ENCODE measurements at places on chromosomes 2 and 18.
A peak's percentile ranks its signal among the peaks of the same experiment; 100 is the strongest.

DNA sequence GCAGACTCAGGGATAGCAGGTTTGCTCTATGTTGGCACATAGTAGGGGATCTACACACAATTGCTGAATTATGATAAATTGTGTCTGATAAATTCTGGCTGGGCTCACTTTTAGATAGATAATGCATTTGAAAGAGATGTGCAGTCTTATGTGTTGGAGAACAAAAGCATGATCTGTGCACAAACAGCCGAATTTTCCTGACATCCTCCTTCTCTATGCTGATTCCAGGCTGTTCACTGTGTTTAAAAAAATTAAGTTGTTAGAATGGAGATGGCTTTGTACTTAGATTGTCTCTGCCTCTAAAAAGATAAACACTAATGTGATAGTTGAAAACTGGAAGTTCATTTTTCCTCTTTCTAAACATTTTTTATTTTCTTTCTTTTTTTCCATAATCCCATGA lies 2.1 kb downstream of the CERS6 start:
- no peak for DNase-seq

- DNase-seq, result peak; percentile 59
Measured at GRCh38 chr18:11040823-11041656, 108.3 kb downstream of the PIEZO2 start.

DNA sequence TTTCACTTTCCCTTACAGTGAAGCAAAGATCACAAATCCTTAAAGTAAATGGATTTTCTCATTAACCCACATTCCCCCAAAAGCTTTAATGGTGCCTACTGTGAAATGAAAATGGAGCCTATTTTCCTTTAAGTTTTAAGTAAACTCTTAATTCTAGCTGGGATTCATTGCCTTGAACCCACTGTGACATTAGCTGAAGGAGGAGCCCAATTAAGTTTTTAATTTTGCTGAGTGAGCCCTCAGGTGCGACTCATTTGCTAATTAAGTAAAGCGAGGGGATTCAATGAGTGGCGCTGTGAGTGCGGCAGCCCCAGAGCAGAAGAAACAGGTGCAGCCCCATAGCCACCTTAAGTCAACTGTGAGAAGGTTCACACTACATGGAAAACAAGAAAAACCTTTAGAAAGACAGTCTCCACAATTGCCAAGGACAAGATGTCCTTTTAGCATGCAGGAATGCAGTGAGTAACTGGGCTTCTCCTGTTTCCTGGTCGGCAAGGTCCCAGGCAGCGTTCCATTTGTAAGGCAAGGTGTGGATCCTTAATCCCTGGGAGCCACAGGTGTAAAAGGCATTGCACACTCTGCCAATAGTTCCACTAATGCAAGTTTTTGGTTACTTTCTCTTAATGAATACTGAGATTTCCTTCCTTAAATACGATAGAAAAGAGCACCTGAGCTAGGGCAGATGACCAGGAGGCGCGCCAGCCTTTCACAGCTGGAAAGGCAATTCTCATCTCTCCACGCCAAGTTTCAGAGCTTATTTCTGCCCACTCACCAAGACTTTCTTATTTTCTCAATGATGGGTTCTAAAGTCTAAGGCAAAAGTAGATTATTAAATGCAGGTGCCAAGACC lies 87.7 kb downstream of the TMEM18 start:
- no peak for DNase-seq

DNA sequence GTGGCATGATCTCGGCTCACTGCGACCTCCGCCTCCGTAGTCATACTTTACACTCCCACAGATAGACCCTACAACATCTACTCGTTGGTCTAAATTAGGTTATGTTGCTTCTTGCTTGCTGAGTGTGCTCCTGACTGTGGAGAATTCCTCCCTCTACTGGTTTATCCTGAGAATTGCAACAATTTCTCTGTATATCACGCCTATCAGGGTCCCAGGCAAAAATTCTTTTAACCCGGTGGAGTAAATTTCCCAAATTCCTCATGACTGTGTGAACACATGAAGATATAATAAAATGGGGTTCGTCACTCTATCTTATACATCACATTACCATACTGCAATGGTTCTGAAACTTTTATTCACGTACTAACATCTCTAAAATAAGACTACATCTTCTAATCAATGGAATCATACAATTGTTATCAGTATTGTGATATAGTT lies 156.7 kb downstream of the EVA1A start:
- DNase-seq, result peak; percentile 41

DNA sequence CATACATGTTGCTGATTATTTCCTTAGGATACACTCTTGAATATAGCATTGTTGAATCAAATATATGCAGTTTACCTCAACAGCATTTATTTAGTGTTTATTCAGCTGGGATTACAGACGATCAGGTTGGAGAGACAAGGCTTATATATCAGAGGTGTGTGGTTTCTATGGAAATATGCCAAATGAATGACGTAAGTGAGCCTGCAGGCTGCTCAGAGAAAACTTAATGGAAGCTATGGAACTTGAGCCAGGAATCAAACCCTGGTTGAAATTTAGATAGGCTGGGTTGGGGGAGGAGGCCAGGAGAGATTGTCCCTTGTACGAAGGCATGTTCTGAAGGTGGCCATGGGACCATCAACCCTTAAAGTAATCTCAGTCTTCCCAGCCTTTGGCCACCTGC lies 79.5 kb downstream of the INPP4A start:
- DNase-seq, result no peak

- no peak for DNase-seq
Measured at GRCh38 chr2:16525265-16525887, 140.3 kb downstream of the CYRIA start.

DNA sequence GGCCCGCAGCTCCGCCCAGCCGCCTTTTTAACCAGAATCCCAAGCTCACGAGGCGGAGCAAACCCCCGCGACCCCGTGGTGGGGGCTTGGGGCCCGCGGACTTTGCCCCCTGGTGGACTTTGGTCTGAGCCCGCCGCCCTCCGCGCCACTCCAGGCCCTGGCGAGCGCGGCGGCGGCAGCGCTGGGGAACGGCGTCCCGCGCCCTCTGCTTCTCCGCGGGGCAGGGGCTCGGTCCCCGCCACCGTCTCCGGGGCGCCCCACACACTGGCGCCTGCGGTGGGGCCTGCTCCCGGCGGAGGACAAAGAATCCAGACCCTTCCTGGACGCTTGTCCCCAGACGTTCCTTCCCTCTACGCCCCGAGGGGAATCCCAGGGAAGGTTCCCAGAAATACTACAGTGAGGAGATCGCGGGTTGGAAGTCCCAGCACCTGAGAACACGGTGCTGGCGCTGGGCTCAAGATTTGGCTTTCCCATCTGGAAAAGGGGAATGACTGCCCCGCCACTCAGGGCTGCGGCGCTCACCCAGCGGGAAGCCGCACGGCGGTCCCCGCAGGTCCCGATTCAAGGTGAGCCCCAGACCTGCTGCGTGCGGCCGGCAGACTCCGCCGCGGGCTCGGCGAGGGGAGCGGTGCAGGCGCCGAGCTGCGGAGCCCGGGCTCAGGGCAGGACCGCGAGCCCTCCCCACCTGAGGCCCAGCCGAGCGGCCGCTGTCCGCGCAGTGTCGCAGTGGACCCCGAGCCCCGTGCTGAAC lies at the start of gene HAAO:
Gene HAAO (minus strand): TSS at position 1 of the 751 bp plus-strand sequence. CDS start 47 bp downstream, outside the sequence.
- no peak for DNase-seq

GRCh38 chr2:61759005-61759404 lies 94.9 kb downstream of the FAM161A start:
- DNase-seq, result no peak

- DNase-seq, result peak; percentile 3
Measured at GRCh38 chr2:138086576-138086975, 122.3 kb downstream of the HNMT start.

GRCh38 chr2:60497500-60497899 lies 56.0 kb downstream of the BCL11A start:
- DNase-seq, result no peak

GRCh38 chr2:215607766-215608165 lies 171.9 kb upstream of the FN1 start:
- no peak for DNase-seq

GRCh38 chr18:45102126-45102525 lies 421.4 kb downstream of the SETBP1 start:
- DNase-seq, result no peak

- DNase-seq, result peak; percentile 3
Measured at GRCh38 chr2:160290598-160290997, 90.5 kb upstream of the ITGB6 start.

DNA sequence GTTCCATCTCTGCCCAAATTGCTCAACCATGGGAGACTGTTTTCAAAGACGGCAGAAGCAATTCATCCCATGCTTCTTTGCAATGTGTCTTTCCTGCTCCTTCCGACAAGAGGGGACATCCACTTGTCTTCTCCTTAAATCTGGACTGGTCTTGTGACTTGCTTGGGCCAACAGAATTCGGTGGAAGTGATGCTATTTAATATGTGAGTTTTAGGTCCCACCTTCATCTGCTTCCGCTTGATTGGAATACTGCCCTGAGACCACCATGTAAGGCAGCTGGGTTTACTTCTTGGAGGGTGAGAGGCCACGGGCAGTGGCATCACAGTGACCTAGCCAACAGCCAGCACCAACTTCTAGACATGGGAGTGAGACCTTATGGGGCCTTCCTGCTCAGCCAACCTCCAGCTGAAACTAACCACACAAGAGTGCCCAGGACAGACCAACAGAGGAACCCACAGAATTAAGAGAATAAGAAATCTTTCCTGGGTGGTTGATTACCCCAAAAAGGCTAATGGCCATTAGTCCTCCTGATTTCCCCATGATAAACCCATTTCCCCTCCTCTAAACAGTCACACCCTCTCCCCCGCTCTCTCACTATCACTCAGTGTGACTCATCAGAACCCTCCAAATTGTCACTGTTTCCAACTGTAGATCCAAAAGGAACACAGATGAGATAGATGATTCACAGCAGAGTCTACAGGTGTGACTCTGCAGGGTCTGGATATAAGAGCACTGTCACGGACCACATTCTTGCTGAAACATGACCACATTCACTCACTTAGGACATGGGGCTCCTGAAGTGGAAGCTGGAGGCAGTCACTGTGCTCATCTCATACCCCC lies 16.2 kb upstream of the RHOB start:
- no peak for DNase-seq

DNA sequence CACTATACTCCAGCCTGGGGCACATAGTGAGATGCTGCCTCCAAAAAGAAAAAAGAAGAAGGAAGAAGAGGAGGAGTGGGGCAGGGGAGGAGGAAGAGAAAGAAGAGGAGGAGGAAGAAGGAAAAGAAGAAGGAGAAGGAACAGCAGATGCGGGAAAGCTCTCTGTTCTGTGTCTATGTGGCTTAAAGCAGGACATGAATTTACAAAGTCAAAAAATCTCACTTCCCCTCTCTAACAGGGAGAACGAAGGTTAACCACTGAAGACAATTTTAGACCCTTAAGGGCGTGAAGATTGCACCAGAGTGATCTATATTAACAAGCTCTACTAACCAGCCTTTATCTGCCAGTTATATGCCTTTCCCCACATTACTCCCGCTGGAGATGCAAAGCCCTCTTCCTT lies 258.9 kb downstream of the METTL4 start:
- DNase-seq, result no peak

- DNase-seq, result no peak
Measured at GRCh38 chr2:24420373-24420772, 60.0 kb upstream of the ITSN2 start.

GRCh38 chr2:230267059-230267458 lies 41.5 kb downstream of the SP140 start:
- DNase-seq, result no peak

- no peak for DNase-seq
Measured at GRCh38 chr2:58968885-58969284, 727.8 kb upstream of the FANCL start.

DNA sequence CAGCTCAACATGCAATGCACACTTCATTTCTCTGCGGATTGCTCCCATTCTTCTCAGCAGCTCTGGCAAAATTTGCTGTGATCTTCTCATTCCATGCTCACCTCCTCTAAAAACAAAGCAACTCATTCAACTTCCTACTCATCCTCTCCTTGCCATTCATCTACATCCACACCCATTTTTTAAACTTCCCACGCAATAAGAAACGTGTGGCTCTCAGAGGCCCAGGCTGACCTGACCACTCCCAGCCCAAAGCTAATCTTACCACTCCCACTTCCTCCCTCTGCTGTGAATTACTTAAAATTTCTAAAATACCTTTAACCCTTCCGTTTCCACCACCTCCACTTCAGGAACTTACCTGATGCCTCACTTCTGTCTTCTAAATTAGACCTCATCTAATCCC lies 15.2 kb downstream of the ABCB11 start:
- DNase-seq, result no peak

DNA sequence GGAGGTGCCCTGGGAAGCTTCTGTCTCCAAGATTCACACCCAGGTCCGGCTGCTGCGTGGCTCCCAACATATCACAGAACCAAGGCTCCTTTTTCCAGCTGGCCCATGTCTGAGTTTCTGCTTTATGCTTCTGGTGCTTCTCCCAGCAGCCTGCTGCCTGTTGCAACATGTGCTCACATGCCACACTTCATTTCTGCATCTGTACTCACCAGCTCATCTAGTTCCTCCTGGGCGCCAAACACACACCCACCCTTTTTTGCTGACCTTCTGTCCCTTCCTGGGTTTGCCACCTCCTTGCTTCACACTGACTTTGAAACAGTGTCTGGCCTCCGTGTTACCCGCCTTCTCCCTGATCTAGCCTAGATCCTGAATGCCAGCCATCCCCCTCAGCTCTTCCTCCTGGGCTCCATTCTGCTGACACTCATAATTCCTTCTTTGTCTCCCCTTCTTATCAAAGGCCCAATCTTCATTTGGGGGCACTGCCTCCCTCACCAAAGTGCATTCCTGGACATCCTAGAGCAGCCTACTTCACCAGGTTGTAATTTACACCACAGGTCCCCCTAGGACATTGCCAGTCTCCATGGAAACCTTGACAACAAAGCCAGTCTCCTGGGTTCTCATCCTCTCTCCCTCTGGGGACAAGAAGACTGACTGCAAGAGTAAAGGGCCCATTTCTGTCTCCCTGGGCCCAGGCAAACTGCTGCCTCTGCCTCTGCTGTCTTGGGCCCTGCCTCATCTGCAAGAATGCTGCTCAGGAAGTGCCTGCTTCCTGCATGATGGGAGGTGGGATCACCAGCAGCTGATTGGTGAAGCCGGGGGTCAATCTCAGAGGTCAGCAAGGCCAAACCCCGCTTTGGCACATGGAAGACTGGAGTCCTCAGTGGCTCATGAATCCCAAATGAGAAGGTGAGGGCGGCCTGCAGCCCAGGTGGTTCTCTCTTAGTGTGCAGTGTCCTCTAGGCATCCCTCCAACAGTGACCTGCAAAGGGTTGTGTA lies 13.9 kb upstream of the PROM2 start:
- DNase-seq, result no peak

DNA sequence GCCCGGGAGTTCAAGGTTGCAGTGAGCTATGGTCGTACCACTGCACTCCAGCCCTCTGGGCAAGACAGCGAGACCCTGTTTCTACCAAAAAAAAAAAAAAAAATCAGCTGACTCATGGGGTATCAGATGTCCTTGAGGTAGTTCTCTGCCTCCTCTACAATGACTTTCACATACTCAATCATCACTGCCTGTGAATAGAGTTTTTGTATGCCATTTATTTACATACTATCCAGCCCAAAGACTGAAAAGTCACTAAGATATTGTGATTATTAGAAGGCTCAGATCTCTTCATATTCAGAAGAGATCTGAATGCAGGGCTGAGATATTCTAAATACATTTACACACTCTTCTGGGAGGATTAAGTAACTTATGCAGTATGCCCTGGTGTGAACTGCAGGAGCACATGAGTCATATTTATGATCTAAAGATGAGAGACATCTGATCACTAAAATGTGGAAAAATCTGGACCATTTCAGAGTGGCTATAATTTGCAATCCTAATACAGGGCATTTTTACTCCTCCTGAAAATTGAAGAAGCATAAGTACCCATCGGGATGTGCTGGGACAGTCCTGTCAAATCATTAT lies 38.9 kb downstream of the KLF7 start:
- no peak for DNase-seq

GRCh38 chr2:218081063-218081462 lies 12.0 kb downstream of the RUFY4 start:
- DNase-seq, result no peak

Data from NCI-H1417 (cell line).